GOT3 (cell line): ENCODE measurements at places on chromosomes 12 and 14.

DNA sequence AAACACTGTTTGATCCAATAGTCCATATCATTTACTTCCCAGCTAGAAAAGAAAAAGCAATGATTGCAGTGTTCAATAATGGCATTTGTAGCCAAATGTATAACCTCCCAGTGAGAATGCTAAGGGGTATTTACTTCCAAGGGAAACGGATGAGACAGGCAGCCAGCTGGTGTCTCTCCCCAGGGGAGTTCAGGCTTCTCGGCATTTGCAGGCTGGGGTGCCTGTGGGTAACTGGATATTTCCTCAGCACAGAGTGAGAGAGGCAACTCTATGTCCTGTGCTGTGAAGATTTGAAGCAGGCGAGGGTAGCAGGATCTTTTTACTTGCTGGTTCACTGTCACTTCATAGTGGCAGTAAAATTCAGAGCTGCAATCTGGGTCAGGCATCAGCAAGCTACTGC is 1455.6 kb upstream of the TMEM132C start:
- no peak for DNase-seq

- no peak for DNase-seq
These were observed 62.3 kb upstream of the CCDC175 start for GRCh38 chr14:59638885-59639284.

DNA sequence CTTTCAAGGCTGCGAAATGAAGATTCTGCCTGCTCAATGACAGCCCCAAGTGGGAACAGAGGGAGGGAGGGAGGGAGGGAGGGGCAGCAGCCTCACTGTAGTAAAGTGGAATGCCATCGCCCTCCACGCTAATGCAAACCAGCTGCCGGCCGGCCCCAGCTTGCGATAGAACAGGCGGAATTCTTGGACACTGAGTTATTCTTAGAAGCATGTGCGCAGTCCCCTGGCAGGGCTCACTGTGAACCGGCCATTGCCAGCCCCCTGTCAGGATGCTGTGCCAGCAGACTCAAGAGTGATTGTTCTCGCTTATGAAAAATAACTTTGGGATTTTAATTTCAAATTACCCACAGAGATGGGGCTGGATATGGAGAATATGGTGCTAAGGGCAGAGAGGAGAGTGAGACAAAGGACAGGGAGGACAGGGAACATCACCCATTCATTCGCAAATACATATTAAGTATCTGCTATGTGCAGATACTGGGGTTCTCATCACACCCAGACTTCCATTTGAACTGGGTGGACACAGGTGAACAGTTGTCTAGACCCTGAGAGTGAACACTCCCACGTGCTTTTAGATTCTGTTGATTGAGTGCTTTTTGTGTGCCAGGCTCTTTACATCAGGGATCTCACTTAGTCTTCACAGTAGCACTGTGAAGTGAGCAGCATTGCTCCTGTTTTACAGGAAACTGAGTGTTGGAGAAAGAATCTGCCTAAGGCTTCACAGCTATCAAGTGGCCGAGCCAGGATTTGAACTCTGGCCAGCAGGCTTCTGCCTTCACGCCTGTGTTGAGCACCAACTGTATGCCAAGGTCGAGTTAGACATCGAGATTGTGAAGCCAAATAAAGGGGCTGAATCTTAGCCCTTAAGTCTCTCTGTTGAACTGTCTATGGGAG is 192.9 kb downstream of the C12orf75 start:
- no peak for DNase-seq

- DNase-seq: no peak
These were observed 32.4 kb downstream of the AK7 start for GRCh38 chr14:96424109-96424989.

DNA sequence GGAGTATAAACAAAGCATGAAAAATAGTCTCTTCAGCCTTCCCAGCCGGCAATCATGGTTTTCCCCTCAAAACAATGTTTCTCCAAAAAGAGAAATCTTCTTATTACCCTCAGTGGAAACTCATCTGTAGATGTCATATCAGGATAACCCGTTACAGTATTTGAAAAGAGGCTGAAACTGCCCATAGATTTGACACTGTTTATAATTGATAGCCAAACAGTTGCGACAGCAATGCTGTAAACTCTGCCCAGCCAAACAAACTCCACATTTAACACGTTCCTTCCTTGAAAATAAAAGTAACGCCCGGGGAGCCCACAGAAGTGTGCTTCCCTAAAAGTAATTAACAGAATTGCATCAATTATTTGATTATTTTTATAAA is 201.3 kb upstream of the FOXN3 start:
- DNase-seq: no peak
